ENCODE measurements at places on chromosomes 7 and 10. TPM values are rescaled to one million over a fixed set of nuclear protein-coding genes. Genes with fewer than 3 reads are reported as not detected.
A peak's percentile ranks its signal among the peaks of the same experiment; 100 is the strongest.

The TMEM176B gene
- total RNA-seq: 86.7 TPM

The GNG11 gene
- total RNA-seq: 38.9 TPM

The PARP12 gene
- total RNA-seq: 19.4 TPM

The MMD2 gene
- not detected for total RNA-seq

The HECTD2 gene
- total RNA-seq: 20.2 TPM

The ITPRID1 gene
- total RNA-seq: not detected

The PLAU gene
- total RNA-seq: 7.6 TPM

The MLLT10 gene
- total RNA-seq: 32.3 TPM

The GLRX3 gene
- total RNA-seq: 46.5 TPM

The PHYHIPL gene
- not detected for total RNA-seq

The PRKG1 gene
- total RNA-seq: 16.9 TPM

The SFTPA1 gene
- 0.65 TPM for total RNA-seq

The GJD4 gene
- total RNA-seq: not detected

The ESYT2 gene
- total RNA-seq: 100 TPM

DNA sequence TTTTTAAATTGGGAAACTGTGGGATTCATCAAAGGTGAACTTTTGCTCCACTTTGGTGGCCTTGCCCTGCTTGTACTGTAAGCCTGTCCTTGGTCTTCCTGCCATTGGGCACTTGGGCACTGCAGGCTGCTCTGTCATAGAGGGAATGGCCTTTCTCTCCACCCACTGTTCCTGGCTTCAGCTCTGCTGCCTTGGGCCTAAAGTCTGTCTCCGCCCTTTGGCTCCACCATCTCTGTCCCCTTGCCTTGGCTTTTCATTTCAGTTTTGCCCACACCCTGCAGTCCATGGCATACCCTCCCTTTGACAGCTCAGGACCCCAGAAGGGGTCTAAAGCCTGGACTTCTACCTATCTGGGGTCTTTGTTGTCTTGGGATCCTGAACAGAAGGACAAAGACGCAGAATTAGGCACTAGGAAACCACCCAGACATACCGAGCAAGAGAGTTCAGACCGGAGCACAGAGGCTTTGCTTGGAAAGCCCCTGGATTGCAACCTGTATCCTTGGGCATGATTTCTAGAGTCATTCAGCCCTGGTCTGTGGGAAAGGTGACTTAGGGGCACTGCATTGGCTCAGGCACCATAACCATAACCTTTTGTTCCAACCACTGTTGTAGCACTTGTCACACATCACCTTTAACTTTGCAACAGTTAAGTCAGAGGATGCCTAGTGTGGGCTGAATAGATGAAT lies 5.2 kb upstream of the ARHGAP22 start:
- no peak for DNase-seq

GRCh38 chr7:35839860-35840854 lies 39.3 kb downstream of the SEPTIN7 start:
- no peak for DNase-seq

DNA sequence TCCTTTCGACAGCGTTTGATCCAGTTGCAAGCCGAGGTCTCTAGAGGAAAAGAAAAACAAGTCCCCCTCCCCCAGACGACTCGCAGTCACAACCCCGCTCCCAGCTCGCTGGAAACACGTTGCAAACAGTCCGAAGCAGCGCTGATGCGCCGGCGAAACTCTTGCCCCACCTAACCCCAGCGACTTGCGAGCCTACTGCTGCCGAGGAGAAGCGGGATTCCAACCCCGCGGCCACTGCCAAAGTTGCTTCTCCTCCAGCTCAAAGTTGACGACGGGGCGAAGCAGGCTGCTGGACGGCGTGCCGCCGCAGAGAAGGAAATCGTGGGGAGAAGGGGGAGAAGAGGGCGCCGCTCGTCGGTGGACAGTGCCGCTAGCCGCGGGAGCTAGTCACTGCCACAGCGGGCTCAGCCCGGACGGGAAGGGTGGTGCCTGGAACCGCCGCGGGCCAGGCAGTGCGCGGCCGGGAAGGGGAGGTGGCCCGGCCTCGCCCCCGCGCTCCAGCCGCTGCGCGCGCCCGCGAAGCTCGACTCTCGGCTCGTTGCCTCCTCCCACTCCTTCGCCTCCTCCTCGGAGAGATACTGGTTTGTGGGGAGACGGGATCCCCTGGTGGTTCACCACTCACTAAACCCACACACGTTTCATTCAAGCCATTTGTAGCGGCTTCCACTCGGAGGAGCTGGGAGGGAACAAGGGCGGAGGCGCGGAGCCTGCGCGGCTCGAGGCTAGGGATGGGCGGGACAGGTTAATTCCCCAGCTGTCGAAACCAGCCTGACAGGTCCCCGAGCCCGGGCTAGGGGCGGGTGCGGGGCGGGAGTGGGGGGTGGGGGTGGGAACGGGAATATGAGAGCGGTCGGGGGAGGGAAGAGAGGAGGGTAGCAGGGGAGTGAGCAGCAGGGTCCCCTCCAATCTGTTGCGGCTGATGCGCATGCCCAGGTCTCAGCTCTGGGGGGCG lies at the start of gene GPR37:
Gene GPR37 (minus strand): TSS at position 392 of the 952 bp plus-strand sequence. CDS start 816 bp downstream, outside the sequence.
- DNase-seq: peak; percentile 34

DNA sequence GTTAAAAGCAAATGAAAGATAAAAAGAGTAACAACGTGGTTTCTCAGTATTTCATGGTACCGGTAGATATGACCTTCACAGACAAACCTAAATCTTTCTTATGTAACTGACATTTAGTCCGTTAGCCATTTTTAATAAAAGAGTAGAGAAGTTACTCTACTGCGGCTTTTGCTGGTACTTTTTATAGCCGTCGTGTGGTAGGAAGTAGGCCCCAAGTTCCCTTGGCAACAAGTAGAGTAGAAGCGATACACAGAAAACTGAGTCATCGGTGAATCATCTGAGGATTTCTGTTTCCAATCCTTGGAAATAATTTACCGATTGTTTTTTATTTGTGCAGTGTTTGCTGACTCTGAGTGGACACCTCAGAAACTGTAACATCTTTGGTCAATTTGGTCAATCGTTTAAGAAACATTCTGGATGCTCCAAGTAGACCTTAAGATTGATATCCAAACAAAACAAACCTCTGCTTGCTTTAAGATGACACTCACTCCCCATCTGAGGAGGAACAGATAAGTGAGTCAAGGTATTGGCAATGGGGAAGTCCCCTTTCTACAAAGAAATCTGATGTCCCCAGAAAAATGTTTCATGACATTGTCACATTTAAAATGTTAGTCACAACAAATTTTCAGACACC lies 63.9 kb upstream of the AHR start:
- no peak for DNase-seq

GRCh38 chr7:19119870-19120486 lies 2.5 kb upstream of the TWIST1 start:
- DNase-seq: no peak

DNA sequence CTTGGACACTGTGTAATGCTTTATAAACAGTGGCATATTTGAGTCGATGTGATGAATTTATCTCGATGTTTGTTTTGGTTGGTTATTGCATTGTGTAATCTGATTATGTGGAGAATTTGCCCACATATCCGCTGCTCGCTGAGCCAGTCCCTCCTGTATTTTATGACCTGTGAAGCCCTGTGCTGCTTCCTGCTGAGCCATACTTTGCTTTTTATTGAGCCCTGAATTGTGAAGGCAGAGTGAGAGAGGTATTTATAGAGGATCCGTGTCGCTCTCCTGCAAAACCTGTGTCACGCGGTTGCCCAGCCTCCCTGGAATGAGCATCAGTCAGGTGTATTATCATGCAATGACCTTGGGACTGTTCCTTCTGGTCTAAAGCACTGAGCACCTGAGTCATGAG lies 253.7 kb downstream of the ARHGAP21 start:
- no peak for DNase-seq

GRCh38 chr7:16813232-16813616 lies 8.4 kb upstream of the AGR2 start:
- DNase-seq: no peak

GRCh38 chr10:32207544-32207943 lies 139.4 kb downstream of the EPC1 start:
- DNase-seq: no peak

- DNase-seq: no peak
Observed at GRCh38 chr10:130782467-130782866, 529.1 kb downstream of the TCERG1L start.

DNA sequence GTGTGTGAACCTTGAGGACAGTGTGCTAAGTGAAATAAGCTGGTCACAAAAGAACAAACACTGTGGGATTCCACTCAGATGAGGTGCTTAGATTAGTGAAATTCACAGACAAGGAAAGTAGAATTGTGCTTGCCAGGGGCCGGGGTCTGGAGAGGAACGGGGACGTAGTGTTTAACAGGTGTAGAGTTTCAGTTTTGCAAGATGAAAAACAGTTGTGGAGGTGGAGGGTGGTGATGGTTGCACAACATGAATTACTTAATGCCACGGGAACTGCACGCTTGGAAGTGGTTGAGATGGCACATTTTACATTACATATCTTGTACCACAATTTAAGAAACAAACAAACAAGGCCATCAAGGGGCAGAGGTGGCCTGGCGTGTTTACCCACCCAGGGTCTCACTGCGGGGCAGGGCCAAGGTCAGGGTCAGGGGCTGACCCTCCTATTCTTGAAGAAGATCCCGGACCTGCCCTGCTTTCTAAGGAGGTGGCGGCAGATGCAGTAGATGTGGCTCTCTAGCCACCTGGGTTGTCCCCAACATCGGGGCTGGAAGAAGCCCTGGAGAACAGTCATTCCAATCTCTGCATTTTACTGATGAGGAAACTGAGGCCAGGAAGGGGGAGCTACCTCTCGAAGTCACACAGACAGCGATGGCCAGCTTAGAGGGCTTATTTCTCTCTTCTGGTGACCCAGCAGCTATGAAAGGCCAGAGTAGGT lies 91.5 kb upstream of the LRRC4 start:
- no peak for DNase-seq

- DNase-seq: no peak
Observed at GRCh38 chr10:48192881-48193450, 81.5 kb downstream of the FRMPD2 start.

GRCh38 chr7:80499350-80499953 lies 12.4 kb downstream of the GNAT3 start:
- DNase-seq: peak; percentile 53

GRCh38 chr7:1768832-1769231 lies 98.8 kb downstream of the ELFN1 start:
- no peak for DNase-seq

DNA sequence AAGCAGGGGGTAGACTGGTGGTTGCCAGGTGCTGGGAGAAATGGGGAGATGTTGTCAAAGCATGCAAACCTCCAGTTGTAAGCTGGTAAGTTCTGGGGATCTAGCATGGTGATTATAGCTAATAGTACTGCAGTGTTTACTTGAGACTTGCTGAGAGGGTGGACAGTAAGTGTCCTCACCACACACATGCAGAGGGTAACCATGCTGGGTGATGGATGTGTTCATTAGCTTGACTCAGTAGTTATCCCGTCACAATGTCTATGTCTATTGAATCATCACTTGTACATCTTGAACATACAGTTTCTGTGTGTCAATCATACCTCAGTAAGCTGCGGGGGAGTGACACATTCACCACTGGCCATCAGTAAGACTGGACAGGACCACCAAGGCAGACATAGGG lies 42.1 kb downstream of the GSDME start:
- no peak for DNase-seq

DNA sequence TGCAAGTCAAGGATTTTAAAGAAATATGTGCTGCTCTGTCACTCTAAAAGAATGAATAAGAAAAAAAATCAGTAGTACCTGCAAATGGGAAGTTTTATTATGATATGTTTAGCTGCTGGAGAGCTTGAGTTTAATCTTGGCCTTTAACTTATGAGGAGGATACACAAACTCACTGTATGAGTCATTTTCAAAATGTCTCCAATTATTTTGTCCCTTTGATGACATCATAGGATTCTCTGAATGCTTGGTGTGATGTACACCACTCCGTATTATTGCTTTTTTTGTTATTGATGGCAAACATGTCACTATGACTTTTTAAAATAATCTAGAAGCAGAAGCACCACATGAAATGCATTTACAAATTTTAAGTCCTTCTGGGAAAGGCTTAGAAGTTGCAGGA lies 125.8 kb downstream of the RALA start:
- DNase-seq: no peak

- DNase-seq: no peak
Observed at GRCh38 chr7:92737706-92738105, 98.7 kb downstream of the CDK6 start.

DNA sequence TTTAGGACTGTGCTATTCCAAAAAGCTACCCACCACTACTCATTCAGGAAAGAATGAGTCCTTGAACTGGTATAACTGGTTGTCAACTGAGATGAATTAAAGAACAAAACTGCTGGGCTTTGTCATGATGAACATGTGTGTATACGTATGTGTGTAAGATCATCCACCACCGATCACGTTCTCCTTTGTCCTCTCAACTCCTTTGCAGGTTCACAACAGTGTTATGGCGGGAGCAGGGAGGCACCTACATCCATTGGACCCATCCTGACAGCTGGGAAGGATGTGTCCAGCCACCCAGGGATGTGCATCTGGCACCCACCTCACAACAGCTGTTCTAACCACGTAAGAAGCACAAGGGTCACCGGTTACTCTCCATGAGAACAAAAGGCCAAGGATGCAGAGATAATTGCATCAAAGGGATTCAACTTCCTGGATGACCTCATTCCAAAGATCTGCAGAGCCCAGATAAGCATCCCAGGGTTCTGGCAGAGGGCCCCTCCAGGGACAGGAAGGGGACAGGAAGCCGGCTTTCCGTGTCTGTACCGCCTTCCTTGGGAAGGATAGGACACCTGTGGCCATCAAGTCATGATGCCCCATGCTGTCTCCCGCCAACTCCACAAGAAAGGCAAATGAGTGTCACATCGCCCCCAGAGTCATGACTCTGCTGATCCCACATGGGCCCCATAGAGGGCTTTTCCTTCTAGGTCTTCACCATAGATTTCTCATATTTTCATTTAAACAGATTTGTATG lies 66.1 kb downstream of the STEAP1B start:
- DNase-seq: peak; percentile 22

DNA sequence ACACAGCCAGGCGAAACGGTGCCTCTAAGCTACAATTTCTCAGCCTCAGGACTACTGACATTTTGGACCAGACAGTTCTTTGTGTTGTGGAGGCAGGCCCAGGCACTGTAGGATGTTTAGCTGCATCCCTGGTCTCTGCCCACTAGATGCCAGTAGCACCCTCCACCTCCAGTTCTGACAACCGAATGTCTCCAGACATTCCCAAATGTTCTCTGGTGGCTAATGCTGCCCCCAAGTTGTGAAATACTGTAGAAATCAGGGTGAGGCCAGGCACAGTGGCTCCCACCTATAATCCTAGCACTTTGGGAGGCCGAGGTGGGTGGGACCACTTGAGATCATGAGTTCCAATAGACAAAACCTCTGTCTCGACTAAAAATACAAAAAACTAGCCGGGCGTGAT lies 18.2 kb downstream of the HNRNPF start:
- no peak for DNase-seq

GRCh38 chr10:46314071-46314470 lies 27.3 kb downstream of the ANTXRL start:
- DNase-seq: no peak

GRCh38 chr7:158519633-158520174 lies 67.9 kb downstream of the PTPRN2 start:
- DNase-seq: no peak
